ENCODE measurements at places on chromosomes 7 and 10. TPM values are rescaled to one million over a fixed set of nuclear protein-coding genes. Genes with fewer than 3 reads are reported as not detected.

KNDC1 gene
- total RNA-seq: not detected

PTPRE gene
- 17.4 TPM for total RNA-seq

GRCh38 chr7:101115215-101115614, 11.7 kb upstream of the SERPINE1 start:
- DNase-seq: no peak

ALOX5 gene
- total RNA-seq: 7.3 TPM

LAMTOR4 gene
- 99.4 TPM for total RNA-seq

TAS2R5 gene
- 0.27 TPM for total RNA-seq

DNA sequence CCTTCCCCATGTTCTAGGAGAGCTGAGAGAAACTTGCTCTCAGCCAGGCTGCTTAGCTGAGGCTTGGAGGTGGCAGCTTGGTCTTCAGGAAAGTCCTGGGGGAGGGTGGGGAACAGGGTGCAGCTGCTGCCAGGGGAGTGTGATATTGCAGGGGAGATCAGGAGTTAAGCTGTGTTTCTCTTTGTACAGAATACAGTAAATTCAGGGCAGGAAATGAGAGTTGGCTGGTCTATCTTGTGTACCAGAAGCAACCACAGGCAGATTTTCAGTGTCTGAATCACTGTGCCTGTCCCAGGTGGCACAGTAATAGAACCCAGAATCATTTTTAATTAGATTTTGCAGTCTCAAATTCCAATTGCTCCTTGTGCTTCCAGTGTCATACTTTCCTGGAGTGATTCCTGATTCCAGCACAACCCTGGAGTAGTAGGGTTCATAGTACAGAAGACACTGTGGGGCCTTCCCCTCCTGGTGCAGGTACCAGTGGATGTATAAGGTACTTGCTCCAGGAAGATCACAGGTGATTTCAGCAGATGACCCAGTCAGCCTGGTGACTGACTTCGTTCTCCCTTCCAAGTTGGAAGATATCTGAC, 94.0 kb upstream of the TARP start:
- no peak for DNase-seq

GRCh38 chr10:104557966-104558365, 83.1 kb upstream of the SORCS3 start:
- no peak for DNase-seq
